ENCODE measurements at places on chromosomes 16 and 17.

- peak; percentile 63 for DNase-seq
Measured at GRCh38 chr16:85137323-85138072, 25.2 kb upstream of the CIBAR2 start.

DNA sequence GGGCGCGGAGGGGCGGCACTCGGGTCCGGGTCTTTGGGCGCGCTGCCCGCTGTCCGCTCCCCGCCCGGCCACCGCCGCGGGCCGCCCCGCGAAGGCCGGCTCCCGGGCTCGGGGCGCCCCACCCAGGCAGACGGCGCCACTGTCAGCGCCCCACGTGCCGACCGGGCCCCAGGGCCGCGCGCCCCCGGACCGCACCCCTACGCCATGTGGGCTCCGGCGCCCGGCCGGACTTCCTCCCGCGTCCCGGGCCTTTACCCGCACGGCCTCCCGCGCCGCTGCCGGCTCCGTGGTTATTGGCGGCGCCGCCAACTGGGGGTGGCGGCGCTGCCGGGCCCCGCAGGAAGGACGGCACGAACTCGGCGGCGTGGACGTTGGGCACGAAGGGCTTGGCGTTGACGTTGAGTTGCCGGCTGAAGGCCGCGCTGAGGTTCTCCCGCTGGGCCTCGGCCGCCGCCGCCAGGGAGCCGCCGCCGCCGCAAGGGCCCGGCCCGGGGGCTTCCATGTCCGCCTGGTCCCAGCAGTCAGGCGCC, 577 bp downstream of the GSPT1 start:
- peak; percentile 17 for DNase-seq

GRCh38 chr17:62671553-62671952, 44.1 kb downstream of the MRC2 start:
- DNase-seq, result no peak

- DNase-seq, result no peak
Measured at GRCh38 chr16:2282262-2282661, 14.3 kb upstream of the RNPS1 start.

DNA sequence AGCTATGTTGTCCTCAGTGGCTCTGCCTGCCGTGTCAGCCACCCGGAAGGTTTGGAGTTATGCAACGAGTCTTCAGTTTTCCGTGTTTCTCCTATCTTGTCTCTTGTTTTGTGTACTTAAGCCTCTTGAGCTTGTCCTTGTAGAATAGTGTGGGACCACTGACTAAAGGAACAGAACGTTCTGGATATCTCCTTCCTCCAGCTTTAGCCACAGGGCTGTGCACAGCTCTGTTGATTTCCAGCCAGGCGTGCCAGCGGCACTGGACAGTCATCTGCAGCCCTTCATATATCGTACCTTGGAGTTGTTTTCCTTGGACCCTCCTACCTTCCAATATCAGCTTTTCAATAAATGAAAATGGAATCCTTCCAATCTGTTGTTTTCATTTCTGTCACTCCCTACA, 39.8 kb downstream of the TMEM11 start:
- no peak for DNase-seq

DNA sequence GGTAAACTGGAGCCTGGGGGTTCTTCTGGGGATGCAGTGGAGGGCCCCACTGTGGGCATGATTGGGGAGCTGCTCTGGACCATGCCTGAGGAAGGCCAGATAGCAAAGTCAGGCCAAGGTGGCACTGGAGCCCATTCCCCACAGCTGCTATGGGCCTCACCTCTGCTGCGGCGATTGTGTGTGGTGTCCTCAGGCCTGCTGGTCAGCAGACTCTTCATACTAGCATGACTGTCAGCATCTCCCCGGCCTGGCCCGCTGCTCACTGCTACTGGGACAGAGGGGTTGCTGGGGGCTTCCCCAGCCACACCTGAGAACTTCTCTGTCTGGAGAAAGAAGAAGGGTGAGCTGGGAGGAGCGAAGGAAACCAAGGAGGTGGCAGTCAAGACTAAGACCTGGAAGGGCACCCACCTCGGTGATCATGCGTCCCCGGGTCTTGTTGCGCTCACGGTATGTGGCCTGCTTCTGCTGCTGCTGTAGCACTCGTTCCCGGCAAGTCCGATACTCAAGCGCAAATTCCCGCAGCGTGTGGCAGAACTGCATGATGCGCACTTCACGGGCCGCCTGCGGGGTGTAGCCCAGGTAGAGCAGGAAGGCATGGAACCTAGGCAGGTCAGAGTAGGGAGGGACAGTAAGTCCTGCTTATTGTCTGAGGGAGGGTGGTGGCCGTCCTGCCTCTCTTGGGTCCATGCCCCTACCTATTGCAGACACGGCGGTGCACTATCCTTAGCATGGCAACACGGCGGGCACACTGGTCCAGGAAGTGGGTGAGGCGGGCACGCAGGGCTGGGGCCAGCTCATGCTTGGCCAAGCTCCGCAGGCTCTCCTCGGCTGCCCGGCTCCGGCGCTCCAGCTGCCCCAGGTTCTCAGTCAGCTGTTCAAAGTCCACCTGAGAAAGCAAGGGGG, 3.2 kb downstream of the TMEM208 start:
- DNase-seq, result no peak

DNA sequence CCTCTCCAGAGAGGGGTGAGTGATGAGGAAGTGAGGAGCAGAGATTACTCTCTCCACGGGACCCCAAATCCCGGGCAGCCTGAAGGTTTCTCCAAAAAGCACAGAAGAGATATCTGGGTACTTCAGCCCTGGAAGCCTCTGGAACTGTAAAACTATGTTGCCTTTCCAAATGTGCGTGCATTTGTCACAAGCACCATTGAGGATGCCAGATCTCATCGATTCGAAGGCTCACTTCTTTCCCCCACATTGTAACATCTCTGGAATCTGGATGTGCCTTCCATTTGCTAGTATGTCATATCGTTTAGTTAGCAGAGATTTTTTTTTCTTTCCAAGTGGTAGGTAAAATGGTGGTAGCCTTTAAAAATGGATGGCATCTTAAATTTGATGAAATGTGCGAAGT, 45.8 kb downstream of the ABCC12 start:
- no peak for DNase-seq

GRCh38 chr17:43211123-43211479, 574 bp upstream of the TMEM106A start:
- DNase-seq, result no peak

DNA sequence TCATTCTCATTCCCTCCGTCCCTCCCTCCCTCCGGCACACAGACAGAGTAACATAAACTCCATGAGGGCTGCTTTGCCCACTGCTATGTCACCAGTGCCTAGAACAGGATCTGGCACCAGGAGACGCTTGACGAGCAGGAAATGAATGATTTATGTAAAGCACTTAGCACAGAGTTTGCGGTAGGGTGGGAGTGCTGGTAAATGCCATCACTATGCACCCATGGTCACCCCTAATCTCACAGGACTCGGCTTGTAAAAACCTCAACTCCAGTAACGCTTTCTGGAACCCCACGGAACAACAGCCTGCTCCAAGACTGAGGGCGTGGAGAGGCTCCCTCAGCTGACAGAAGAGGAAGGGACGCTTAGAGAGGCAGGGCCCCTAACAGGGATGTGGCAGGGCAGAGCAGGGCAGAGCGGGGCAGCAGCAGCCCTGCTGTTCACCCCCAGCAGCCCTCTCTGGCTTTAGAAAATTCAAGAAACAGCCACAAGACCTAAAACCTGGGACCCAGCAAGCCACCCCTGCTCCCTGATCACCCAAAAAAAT, 156.9 kb downstream of the C16orf78 start:
- no peak for DNase-seq

GRCh38 chr17:77645072-77646045, 313.1 kb upstream of the TNRC6C start:
- DNase-seq, result peak; percentile 30

GRCh38 chr16:79874391-79874790, 273.9 kb upstream of the MAF start:
- DNase-seq, result no peak

- DNase-seq, result no peak
Measured at GRCh38 chr17:179066-179432, 2.4 kb downstream of the DOC2B start.

GRCh38 chr17:80220736-80221215, 549 bp downstream of the SLC26A11 start:
- DNase-seq, result peak; percentile 5

DNA sequence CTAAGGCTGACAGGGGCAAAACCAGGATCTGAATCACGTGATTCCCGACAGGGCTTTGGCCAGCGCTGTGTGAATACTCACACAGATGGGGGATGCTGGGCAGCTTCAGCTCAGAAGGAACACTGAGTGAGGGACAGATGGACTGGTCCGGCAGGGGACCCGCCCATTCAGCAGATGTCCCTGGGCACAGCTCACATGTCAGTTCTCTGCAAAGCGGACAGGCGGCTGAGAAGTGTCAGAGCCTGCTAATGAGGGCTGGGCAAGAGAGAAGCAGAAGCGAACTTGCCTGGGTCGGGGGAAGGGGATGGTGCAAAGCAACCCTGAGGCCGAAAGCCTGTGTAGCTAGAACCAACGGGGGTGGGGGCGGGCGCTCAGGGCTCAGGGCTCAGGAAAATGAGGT, 11.9 kb upstream of the GLIS2 start:
- DNase-seq, result no peak

- DNase-seq, result peak; percentile 19
Measured at GRCh38 chr16:68335175-68335574, 24.4 kb downstream of the PRMT7 start.

GRCh38 chr16:50864386-50864785, 122.5 kb downstream of the CYLD start:
- DNase-seq, result no peak

- DNase-seq, result no peak
Measured at GRCh38 chr17:79080349-79080748, 5.7 kb downstream of the ENGASE start.

DNA sequence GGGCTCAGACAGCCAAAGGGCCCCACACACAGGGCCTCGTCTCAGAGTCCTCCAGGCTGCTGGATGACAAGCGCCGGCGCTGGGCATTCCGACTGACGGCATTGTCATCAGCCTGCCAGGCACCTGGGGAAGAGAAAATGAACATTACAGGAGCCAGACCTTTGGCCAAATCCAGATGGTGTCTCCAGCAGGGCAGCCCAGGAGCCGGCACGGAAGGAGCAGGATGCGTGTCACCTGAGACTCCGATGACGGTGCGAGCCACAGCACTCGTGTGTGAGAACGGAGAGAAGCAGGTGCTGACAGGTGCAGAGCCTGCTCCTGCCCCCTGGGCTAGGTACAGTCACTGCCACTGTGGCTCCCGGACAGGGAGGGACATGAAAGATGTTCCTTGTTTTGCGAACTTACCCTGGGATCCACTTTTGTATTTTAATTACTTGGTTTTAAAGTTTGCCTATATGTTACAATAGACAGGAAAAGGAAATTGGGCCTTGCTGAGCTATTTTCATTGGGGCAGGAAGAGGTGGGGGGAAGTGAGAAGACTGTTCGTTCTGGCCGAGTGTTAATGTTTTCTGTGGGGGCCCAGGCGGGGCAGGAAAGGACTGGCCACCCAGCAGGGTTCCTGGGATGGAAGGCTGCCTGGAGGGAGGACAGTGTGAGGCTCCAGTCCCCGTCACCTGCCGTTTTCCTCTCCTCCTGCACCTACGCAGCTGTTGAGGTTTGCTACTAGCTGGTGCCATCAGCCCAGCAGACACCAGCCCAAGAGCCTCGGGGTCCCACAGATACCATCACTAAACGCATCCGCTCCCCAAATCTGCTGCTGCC, 4.4 kb upstream of the FOXJ1 start:
- DNase-seq, result no peak

GRCh38 chr17:50778988-50779387, 11.7 kb upstream of the ANKRD40CL start:
- DNase-seq, result no peak

Data from fibroblast of skin of right biceps (primary cell).